Stimulated activated CD4-positive, alpha-beta T cell treated with anti-CD3 and anti-CD28 coated beads, Interleukin-4, amount 100 ng/mL, for 48 hours (primary cell): ENCODE measurements at places on chromosomes 3 and 15.

GRCh38 chr15:48406911-48407310 is 75.7 kb downstream of the DUT start:
- no peak for DNase-seq

GRCh38 chr15:98428253-98428989 is 219.9 kb upstream of the IGF1R start:
- peak; percentile 69 for DNase-seq

- no peak for DNase-seq
These were observed 491.1 kb downstream of the AGBL1 start for GRCh38 chr15:86570738-86571137.

DNA sequence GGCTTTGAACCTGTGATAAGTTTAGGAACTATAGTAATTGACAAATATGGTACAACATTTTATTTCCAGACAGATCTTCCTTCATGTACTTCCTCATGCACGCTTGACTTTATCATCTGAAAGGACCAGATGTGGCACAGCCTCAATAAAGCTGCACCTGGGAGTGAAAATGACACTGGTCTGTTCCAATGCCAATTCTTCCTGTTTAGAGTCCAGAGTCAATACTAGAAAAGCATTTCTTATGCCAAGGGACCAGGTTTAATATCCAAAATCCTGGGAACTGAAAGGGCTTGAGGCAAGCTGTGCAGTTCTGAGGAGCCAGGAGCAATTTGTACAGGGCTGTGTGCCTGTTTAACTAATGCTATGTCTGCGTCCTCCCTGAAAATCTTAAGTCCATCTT is 15.3 kb downstream of the DPH6 start:
- no peak for DNase-seq

GRCh38 chr3:137669519-137670060 is 94.5 kb upstream of the SOX14 start:
- no peak for DNase-seq

DNA sequence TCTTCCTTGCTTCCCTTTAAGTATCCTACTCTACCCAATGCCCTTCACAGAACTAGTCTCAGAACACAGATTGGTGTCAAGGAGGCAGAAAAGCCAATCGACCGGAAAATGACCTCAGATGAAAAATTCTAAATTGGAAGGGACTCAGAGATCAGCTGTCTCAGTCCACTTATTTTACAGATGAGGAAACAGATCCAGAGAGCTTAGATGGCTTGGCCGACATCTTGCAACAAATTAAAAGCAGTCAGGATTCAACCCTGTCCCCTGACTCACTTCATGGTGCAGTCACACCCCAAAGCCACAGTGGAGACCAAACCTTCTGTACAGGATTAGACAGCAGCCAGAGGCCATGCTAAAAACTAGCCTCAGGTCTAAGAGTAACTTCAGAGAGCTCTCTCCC is 169.3 kb upstream of the BHLHE40 start:
- DNase-seq, result no peak

DNA sequence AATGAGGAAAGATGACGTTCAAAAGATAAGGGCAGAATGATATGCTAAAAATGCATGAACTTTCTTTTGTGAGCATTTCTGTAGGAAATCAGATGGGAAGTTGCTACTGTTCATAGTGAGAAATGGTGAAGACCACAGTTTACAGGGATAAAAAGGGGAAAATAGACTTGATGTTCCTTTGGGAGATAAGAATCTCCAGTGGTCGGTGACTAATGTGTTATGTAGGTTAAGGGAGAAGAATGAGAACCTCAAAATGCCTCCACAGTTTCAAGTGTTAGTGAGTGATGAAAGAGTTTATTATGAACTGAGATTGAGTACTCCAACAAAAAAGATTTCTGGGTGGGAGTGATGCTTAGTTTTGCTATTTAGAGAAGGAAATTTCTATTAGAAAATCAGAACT is 247.2 kb downstream of the LSAMP start:
- DNase-seq, result no peak

- DNase-seq, result no peak
These were observed 231.6 kb downstream of the CACNA2D3 start for GRCh38 chr3:54353946-54354345.

DNA sequence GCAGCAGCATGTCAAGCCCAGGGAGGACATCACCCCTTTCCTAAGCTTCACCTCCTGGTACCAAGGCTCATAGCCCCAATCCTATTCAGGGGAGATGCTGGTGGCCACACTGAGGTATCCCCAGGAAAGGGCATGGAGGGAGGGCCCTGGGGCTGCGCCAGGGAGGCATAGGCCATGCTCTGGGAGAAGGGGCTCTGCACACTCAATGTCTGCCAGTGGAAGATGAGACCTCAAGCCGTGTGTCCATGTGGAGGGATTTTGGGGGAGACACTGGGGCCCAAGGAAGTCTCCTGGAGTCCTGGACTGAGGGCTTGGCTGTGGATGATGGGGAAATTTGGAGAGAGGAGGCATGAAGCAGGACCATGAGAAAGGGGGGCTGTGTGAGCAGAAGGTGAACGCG is 21.2 kb upstream of the PRR23E start:
- no peak for DNase-seq

GRCh38 chr15:85619992-85620689 is 174.6 kb downstream of the KLHL25 start:
- no peak for DNase-seq

DNA sequence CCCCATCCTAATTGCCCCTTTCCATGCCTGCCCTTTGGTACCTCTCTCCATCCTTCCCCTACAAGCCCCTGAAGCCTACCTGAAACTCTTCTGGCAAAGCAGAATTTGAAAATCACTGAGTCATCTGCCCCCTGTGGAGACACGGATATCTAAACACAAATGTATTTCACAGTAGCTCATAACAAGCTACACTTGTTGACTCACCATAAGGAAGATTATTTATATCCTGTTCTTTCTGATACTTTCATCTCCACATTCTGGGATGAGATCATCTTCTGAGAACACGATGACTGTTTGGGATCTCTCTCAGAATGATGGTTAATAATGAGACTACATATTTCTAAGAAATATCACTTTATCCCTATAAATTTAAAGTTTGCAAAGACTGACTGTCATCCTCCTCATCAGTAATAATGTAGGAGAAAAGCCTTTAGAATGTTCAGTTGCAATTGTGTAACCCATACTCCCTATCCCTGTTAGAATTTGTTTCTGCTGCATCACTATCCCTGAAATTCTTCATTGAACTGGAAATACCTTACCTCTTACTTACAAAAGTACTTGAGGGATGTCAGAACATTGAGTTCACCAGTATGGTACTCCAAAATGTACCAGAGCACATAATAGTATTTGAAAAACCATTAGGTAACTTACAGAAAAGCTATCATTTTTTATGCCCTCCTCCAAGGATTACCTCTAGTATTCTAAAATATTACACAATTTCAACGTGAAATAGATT is 116.1 kb upstream of the IL12A start:
- no peak for DNase-seq

DNA sequence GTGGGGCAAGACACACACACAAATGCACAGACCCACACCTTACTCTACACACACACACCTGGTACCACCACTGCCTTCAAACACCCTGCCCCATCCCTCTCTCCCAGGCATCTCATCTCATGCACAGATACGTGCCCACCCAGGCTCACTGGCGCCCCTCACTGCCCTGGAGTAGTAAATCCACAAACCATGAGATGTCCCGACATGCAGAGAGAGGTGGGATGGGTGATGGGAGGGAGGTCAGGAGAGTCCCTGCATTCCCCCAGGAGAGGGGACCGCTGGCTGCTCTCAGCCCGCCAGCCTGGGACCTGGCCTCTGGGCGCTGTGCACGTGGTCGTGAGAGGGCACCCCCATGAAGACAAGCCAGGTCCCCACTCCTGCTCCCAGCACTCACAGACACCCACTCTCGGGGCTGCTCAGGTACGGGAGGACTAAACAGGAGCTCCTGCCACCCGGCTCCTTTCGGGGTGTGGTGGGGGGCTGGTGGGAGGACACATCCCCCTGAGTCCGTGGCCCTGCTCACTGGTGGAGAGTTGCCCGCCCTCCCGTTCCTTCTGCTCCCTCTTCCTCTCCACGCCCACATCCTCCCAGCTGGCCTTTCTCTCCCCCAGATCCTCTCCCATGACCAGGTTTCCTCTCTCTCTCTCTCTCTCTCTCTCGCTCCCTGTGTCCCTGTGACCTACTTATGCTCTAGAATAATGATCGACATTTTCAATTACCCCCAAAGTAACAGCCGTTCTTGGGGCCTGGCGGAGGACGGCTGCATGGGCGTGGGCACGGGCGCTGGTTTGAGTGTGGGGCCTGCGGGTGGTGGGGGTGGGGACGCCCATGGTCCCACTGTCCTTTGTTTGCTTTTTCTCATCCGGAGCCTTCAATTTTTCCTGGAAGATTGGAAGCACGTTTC is 18.9 kb upstream of the CSPG4 start:
- no peak for DNase-seq

GRCh38 chr3:46359733-46360493 is 6.0 kb downstream of the CCR2 start:
- no peak for DNase-seq

DNA sequence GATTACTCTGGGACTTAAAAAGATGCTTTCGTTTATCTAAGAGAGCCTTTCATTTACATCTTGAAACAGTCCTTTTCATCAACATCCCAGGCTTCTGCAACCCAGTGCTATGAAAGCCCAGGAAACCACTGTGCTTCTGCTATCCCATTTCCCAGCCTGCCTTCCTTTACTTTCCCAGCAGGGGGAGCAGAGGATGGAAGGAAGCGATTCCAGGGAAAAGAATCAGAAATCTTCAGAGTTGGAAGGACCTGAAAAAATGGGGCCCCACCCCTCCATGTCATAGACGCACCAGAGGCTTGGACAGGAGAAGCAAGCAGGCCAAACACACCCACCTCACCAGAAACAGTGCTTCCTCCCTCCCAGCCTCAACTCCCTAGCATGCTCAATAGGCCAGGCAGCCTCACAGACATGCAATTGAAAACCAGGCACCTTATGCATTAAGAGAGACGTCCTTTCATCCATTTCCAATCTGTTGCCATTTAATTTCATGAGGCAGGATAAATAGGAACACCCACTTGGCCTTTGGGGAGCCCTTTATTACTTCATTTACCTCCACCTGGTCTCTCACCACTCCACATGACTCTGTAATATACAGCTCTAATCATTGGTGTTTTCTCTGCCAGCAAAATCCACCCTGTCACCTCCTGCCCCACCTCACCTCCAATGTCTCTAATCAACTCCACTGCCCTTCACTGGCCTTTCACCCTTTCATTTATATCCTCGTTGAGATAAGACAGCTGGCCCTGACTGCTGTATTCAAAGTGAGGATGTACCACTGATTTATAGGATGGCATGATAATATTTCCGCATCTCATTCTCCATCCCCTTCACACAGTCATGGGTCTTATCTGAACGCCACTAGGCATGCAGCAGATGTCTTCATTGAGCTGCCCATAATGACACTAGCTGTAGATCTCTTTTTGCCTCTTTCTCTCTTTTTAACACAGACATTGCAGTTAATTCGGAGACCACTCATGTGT is 583.9 kb downstream of the NTRK3 start:
- no peak for DNase-seq

- no peak for DNase-seq
These were observed 26.6 kb downstream of the ALDH1L1 start for GRCh38 chr3:126153695-126154360.

DNA sequence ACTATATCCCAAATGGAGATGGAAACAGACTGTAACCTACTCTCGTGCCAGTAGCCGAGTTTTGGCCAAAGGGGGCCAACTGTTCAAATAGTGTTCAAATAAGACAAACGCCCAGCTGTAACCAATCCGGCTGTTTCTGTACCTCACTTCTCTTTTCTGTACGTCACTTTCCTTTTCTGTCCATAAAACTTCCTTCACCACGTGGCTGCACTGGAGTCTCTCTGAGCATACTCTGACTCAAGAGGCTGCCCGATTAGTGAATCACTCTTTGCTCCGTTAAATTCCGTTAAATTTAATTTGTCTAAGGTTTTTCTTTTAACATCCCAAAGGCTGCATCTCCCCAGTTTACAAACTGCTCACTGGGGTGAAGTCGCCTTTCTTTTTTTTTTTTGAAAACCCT is 219.2 kb upstream of the P2RY1 start:
- DNase-seq, result no peak

- no peak for DNase-seq
These were observed 19.1 kb upstream of the P2RY14 start for GRCh38 chr3:151297429-151297828.

DNA sequence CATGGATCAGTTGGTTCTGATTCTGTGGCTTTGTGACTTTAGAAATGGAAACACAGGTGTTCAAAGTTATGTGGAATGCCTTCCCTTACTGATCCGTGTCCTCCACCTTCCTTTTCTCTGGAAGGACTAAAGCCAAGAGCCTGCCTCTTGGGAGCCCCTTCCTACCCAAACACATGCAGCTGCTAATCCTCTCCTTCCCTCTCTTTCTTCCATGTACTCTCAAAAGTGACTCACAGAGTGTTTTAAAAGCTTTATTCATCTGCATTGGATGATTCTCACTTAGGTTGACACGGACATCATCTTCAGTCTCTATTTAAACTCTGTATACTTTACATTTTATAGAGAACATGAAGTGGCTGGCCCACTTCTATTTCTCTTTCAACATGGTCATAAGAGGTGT is 856.5 kb upstream of the ARPP21 start:
- DNase-seq, result no peak

DNA sequence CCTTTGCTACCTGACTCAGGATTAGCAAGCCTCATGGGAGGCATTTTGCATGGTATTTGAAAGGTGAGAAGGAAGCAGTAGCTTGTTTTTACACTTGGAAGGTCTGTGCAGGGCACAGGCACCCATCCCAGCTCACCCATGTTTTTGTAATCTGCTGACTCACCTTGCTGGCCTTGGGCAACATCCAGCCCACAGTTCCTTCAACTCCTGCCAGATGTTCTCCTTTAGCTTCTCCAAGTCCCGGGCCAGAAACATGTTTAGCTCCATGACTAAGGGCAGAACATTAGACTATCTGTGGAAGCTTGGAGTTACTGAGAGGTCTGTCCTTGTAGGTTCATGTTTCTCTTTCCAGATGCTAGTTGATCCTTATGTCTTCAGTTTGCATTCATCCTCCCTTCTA is 12.4 kb upstream of the ZNF770 start:
- no peak for DNase-seq
